ENCODE measurements at places on chromosomes 5 and 9.

GRCh38 chr5:176489077-176489476 is 40.9 kb downstream of the FAF2 start:
- DNase-seq: no peak

DNA sequence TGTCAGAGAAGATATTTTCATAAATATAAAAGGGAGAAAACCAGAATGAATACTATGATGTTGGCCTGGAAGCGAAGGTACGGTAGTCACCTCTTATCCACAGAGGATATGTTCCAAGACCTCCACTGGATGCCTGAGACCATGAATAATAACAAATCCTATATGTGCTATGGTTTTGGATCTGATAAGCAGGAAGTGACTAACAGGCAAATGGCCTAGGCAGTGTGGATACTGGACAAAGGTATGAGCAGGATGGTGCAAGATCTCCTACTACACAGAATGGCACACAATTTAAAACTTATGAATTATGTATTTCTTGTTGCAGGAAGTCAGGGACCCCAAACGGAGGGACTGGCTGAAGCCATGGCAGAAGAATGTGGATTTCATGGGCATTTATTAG is 48.2 kb downstream of the ADAMTS12 start:
- no peak for DNase-seq

GRCh38 chr5:88889189-88890069 is 6.4 kb upstream of the MEF2C start:
- no peak for DNase-seq

- no peak for DNase-seq
These were observed 46.1 kb downstream of the ZNF618 start for GRCh38 chr9:113922160-113922559.

- no peak for DNase-seq
These were observed 4.7 kb upstream of the CCL28 start for GRCh38 chr5:43416803-43417394.

DNA sequence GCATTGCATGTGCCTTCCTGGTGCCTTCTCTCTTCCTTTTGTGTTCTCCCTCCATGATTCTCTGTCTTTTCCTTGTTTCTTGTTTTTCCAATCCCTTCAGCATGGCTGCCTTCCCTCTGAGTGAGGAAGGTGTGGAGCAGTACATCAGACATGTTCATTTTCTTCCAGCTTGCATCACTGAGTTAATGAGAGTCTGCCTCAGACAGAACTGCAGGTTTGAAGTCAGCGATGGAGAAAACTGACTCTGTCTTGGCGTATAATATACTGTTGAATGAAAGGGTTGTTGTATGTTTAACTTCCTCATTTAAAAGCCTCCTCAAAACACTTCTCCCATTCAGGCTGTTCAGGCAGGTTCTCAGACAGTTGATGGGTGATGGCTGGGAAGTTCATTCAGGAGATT is 129.3 kb downstream of the KDM4C start:
- no peak for DNase-seq
